ENCODE measurements at places on chromosomes 7 and 10.
A peak's percentile ranks its signal among the peaks of the same experiment; 100 is the strongest.

GRCh38 chr7:158618745-158619140 is 31.1 kb upstream of the PTPRN2 start:
- H3K4me3 ChIP-seq = no peak overlapping the region
- DNase-seq = no peak
- H3K36me3 ChIP-seq = peaks cover 15% of the 10 kb centered on the region
- H3K4me1 ChIP-seq = peaks cover 2% of the 10 kb centered on the region
- H3K27ac ChIP-seq = no peak overlapping the region

DNA sequence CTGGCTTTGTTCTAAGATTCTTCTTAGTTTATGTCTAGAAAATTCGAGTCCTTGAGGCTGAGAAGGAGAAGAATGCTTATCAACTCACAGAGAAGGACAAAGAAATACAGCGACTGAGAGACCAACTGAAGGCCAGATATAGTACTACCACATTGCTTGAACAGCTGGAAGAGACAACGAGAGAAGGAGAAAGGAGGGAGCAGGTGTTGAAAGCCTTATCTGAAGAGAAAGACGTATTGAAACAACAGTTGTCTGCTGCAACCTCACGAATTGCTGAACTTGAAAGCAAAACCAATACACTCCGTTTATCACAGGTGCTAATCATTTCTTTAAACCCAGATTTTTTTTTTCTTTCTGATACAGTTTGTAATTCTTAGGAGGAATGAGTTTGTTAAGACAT is 6.7 kb downstream of the CEP55 start:
- H3K4me1 ChIP-seq = peaks cover 59% of the 10 kb centered on the region
- H3K27me3 ChIP-seq = no peaks in the 10 kb centered on the region
- peak overlapping the region; percentile 86 for H3K27ac ChIP-seq
- DNase-seq = peak; percentile 68
- peaks cover 54% of the 10 kb centered on the region for H3K36me3 ChIP-seq

GRCh38 chr7:47297120-47297519 is 284.8 kb downstream of the TNS3 start:
- H3K4me3 ChIP-seq = no peak overlapping the region

DNA sequence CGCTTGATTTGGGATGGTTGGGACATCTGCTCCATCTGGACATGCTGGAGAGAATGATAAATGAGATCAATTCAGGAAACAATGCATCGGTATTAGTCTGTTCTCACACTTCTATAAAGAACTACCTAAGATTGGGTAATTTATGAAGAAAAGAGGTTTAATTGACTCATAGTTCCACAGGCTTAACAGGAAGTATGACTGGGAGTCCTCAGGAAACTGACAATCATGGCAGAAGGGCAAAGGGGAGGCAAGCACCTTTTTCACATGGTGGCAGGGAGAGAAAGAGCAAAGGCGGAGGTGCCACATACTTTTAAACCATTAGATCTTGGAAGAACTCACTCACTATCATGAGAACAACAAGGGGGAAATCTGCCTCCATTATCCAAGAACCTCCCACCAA is 16.8 kb upstream of the TSPAN12 start:
- H3K36me3 ChIP-seq = no peaks in the 10 kb centered on the region
- H3K4me1 ChIP-seq = no peaks in the 10 kb centered on the region
- no peak overlapping the region for H3K27ac ChIP-seq
- H3K27me3 ChIP-seq = peaks cover 23% of the 10 kb centered on the region
- DNase-seq = peak; percentile 8
- H3K4me3 ChIP-seq = no peak overlapping the region

GRCh38 chr7:30656006-30656957 is 26.0 kb downstream of the CRHR2 start:
- no peak for DNase-seq
- H3K36me3 ChIP-seq = no peaks in the 10 kb centered on the region
- no peaks in the 10 kb centered on the region for H3K27me3 ChIP-seq
- H3K4me1 ChIP-seq = no peaks in the 10 kb centered on the region

- no peak overlapping the region for H3K4me3 ChIP-seq
- H3K27me3 ChIP-seq = no peaks in the 10 kb centered on the region
- H3K36me3 ChIP-seq = no peaks in the 10 kb centered on the region
- no peak overlapping the region for H3K27ac ChIP-seq
These were observed 434.2 kb upstream of the POT1 start for GRCh38 chr7:125363873-125364272.

DNA sequence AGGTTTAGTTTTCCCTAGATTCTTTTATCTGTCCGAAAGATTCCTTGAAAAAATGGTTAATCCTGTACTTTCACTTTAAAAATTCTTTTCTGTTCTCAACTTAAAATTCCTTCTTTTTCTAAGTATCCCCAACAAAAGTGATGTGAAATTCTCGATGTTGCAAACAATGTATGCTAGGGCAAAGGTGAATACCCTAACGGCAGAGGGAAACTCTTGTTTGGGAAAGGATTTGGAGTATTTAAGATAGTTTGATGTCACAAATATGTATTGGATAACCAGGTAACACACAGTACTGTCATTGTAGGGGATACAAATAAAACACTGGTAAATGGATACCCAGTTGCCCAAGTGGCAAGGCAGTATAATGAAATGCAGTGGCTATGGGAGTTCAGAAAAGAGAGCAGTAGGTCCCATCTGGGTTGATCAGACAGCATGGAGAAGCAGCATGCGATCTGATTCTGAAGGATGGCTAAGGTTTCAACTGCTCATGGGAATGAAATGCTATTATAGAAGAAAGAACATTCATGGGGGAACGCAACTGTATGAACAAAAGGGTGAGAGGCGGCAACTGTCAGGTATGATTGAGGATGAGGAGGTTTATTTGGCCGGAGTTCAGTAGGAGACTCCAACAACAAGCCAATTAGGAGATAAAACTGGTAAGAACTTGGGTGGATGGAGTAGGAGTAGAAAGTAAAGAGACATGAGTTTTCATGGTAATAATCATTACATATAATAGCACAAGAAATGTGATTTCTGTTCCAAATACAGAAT is 3.2 kb upstream of the EPC1 start:
- H3K4me1 ChIP-seq = peaks cover 43% of the 10 kb centered on the region
- peaks cover 4% of the 10 kb centered on the region for H3K27me3 ChIP-seq
- no peak overlapping the region for H3K27ac ChIP-seq
- no peak overlapping the region for H3K4me3 ChIP-seq
- peaks cover 16% of the 10 kb centered on the region for H3K36me3 ChIP-seq
- no peak for DNase-seq

GRCh38 chr10:130749911-130750310 is 561.6 kb downstream of the TCERG1L start:
- no peak overlapping the region for H3K27ac ChIP-seq
- no peaks in the 10 kb centered on the region for H3K4me1 ChIP-seq
- no peaks in the 10 kb centered on the region for H3K27me3 ChIP-seq
- no peaks in the 10 kb centered on the region for H3K36me3 ChIP-seq

DNA sequence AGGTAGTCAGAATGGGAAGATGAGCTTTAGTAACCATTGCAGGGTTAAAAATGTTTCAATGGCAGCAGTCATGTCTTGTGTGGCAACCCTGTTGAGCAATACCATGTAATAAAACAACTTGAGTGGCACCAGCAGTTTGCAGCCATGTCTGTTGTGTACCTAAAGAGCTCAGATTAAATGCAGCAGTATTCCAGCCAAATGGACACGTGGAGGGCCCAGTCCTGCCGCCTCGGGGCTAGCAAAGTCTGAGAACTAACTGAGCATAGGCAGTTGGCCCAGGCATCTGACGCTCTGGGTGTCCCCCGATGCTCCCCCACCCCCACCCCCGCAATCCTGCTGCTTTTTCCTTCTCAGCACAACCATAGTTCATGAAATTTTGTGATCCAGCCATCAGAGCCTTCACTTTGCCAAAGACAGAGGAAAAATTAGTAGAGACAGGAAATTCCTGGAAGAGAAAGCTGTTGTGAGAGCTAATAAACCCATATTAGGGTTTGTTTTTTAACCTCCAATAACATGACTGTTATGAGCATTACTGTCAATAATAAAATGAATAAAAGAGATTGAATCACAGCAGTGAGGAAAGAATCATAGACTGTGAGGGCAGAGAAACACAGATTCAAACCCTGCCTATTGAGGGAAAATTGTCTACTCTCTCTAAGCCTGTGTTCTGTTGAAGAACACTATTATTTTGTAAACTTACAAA is 220.6 kb upstream of the RHOBTB1 start:
- DNase-seq = no peak
- no peak overlapping the region for H3K27ac ChIP-seq

- no peak overlapping the region for H3K27ac ChIP-seq
- no peaks in the 10 kb centered on the region for H3K36me3 ChIP-seq
- H3K4me1 ChIP-seq = peaks cover 1% of the 10 kb centered on the region
These were observed 16.1 kb downstream of the ST7 start for GRCh38 chr7:116969371-116969902.

DNA sequence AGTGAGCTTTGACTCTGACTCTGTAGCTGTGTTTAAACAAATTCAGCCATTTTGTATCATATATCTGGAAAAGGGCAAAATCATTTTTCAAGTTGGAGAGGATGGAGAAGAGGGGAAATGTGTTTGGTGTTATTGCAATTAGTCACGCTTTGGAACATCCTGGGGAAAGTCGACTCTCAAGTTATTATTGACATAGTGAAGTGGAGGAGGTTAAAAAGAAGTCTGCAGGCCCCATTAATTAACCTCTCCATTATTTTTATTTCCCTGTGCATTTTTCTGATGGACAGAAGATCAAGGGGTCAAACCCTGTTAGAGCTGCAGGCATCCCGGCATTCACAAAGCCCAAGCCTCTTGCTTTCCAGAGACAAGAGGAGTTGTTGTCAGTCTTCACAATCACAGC is 132.6 kb downstream of the TEX36 start:
- DNase-seq = no peak
- H3K36me3 ChIP-seq = no peaks in the 10 kb centered on the region
- no peak overlapping the region for H3K27ac ChIP-seq
- no peak overlapping the region for H3K4me3 ChIP-seq
- H3K4me1 ChIP-seq = no peaks in the 10 kb centered on the region
- no peaks in the 10 kb centered on the region for H3K27me3 ChIP-seq

- no peak overlapping the region for H3K27ac ChIP-seq
- H3K27me3 ChIP-seq = peaks cover 28% of the 10 kb centered on the region
- no peaks in the 10 kb centered on the region for H3K36me3 ChIP-seq
- no peak overlapping the region for H3K4me3 ChIP-seq
These were observed 48.2 kb upstream of the GPR141 start for GRCh38 chr7:37635346-37635745.

- H3K27ac ChIP-seq = peak overlapping the region; percentile 97
- H3K4me1 ChIP-seq = peaks cover 36% of the 10 kb centered on the region
- DNase-seq = no peak
- H3K4me3 ChIP-seq = peak overlapping the region; percentile 97
- H3K27me3 ChIP-seq = no peaks in the 10 kb centered on the region
These were observed 669 bp upstream of the AP5Z1 start for GRCh38 chr7:4774658-4775249.

GRCh38 chr7:111137296-111138192 is 46.6 kb downstream of the LRRN3 start:
- no peaks in the 10 kb centered on the region for H3K27me3 ChIP-seq
- peak overlapping the region; percentile 76 for H3K4me3 ChIP-seq
- peak overlapping the region; percentile 96 for H3K27ac ChIP-seq
- peaks cover 23% of the 10 kb centered on the region for H3K4me1 ChIP-seq
- DNase-seq = peak; percentile 76

DNA sequence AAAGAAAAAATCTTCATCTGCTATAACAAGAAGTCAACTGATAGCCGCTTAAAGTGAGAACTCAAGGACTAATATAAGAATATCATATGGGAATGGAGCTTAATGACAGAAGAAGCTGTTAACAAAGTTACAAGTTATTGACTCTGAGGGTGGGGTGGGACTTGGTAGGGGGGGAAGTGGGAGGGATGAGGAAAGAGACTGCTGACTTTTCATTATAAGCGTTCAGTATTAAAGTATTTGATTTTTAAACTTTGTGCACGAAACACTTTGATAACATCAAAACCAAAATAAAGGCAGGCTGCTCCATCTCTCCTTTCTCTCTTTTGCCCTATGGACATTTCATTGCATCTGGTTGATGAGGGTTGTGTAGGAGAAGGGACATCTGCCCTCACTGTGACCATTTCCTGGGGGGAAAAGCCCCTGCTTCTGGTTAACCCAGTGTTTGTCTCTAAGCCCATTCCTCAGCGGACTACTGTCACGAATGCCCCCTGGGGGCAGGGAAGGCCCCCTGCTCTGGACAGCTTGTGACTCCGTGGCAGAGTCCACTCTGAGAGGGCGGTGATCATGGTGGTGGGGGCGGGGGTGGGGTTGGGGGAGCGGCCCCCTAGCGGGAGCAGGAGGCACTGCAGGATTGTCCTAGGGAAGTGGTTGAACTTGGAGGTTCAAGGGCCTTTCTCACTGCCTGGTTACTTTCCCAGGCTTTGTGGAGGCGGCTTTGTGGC is 17.4 kb downstream of the SLC13A4 start:
- H3K27ac ChIP-seq = no peak overlapping the region
- no peaks in the 10 kb centered on the region for H3K4me1 ChIP-seq

DNA sequence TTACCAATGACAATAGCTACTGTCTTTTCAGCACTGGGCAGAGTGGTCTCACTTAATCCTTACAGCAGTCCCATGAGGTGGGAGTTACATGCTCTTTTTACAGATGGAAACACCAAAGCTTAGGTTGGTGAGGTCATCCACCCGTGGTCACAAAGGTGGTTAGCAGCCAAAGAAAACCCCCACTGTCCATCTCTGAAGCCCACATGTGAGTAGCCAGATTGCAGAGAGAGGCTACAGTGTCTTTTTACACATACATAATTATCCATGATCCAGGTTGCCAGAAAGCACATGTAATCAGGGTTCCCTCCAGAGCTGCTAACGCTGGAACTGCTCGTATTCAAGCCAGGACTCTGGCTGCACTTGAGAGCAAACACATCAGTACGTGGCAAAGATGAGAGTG is 24.6 kb upstream of the ANKRD2 start:
- H3K36me3 ChIP-seq = no peaks in the 10 kb centered on the region
- H3K27me3 ChIP-seq = no peaks in the 10 kb centered on the region
- H3K4me1 ChIP-seq = peaks cover 14% of the 10 kb centered on the region
- DNase-seq = no peak

- no peaks in the 10 kb centered on the region for H3K27me3 ChIP-seq
- H3K36me3 ChIP-seq = no peaks in the 10 kb centered on the region
- no peaks in the 10 kb centered on the region for H3K4me1 ChIP-seq
These were observed 1009.7 kb upstream of the CELF2 start for GRCh38 chr10:10007957-10008356.

DNA sequence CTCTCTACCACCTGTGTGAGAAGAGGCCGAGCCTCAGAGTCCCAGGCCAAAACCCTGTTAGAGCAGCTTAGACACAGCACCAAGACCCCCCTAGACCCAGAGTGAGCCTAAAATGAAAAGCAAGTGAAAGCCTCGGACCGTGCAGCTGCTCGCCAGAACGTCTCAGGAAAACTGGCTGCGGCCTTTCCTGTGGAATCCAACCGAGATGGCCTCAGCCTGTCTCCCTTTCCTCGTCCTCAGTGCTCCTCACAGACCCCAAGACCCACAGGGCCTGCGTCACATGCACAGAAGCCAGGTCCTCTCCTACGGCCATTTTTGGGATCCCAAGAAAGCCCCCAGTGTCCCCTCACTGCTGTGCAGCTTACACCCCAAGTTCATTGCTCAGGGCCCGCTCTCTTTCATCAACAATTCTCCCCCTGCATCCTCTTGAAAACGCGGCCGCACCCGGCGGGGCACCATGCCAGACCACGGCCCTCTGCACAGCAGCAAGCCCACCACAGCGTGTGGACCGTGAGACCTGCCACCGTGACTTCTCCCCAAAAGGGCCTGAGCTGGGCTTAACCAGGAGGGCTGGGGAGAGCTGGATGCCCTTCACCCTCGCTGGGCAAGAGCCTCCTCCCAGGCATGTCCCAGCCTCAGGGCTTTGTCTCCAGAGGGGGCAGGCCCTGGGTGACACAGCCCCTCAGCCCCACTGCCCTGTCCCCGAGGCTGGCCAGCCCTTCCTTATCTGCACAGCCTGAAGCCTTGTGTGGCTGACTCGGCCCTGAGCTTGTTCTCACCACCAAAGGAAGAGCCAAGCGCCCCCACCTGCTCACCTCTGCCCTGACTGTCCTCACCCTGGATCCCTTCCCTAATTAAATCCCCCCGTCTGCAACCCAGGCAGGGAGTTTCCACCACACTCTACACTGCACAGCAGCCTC is 142.9 kb downstream of the PTPRN2 start:
- H3K4me1 ChIP-seq = no peaks in the 10 kb centered on the region
- H3K36me3 ChIP-seq = no peaks in the 10 kb centered on the region
- H3K27me3 ChIP-seq = no peaks in the 10 kb centered on the region
- no peak overlapping the region for H3K27ac ChIP-seq

Measured in activated CD4-positive, alpha-beta T cell treated with anti-CD3 and anti-CD28 coated beads, Interleukin-2, amount 10 ng/mL, durations not matched to agents 24 days and 14 days (primary cell).